Activated CD8-positive, alpha-beta memory T cell treated with anti-CD3 and anti-CD28 coated beads, Interleukin-2, amount 10 ng/mL, durations not matched to agents 7 days and 5 days (primary cell): ENCODE measurements at places on chromosomes 12 and 14. TPM values are rescaled to one million over a fixed set of nuclear protein-coding genes. Genes with fewer than 3 reads are reported as not detected.

The FKBP3 gene
- 72.6 TPM for total RNA-seq

DNA sequence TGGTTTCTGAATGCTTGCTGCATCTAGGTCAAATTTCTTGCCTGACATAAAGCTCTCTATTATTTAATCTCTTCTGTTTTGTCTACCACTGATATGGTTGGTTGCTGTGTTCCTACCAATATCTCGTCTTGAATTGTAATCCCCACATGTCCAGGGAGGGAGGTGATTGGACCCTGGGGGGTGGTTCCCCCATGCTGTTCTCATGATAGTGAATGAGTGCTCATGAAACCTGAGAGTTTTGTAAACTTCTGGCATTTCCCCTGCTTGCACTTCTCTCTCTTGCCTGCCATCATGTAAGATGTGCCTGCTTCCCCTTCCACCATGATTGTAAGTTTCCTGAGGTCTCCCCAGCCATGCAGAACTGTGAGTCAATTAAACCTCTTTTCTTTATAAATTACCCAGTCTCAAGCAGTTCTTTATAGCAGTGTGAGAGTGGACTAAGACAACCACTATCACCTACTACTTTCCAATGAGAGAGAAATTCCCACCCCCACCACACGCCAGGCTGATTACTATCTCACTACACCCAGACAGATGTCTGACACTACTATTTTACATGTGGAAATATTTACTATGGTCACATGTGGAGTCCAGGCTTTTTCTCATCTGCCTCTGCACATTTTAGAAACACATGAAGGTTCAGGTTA is 69.2 kb upstream of the ATP2B1 start:
- no peak for DNase-seq
- no peak overlapping the region for H3K4me3 ChIP-seq
- no peaks in the 10 kb centered on the region for H3K36me3 ChIP-seq
- H3K4me1 ChIP-seq = no peaks in the 10 kb centered on the region
- H3K27ac ChIP-seq = no peak overlapping the region
- no peaks in the 10 kb centered on the region for H3K27me3 ChIP-seq

The ASIC1 gene
- total RNA-seq = 19.0 TPM

The CEP170B gene
- total RNA-seq = 8.5 TPM

- no peaks in the 10 kb centered on the region for H3K4me1 ChIP-seq
- H3K36me3 ChIP-seq = no peaks in the 10 kb centered on the region
- DNase-seq = no peak
- H3K27ac ChIP-seq = no peak overlapping the region
- no peak overlapping the region for H3K4me3 ChIP-seq
Measured at GRCh38 chr12:128853600-128854197, 421 bp downstream of the GLT1D1 start.

The GDF3 gene
- not detected for total RNA-seq

The ATXN7L3B gene
- 23.4 TPM for total RNA-seq

The FOXM1 gene
- total RNA-seq = 155 TPM

The NKX2-1 gene
- not detected for total RNA-seq

- no peak for DNase-seq
- no peak overlapping the region for H3K4me3 ChIP-seq
- H3K27ac ChIP-seq = no peak overlapping the region
- no peaks in the 10 kb centered on the region for H3K36me3 ChIP-seq
Measured at GRCh38 chr14:84535484-84535883, 994.5 kb upstream of the FLRT2 start.

- H3K4me1 ChIP-seq = peaks cover 17% of the 10 kb centered on the region
- H3K27ac ChIP-seq = no peak overlapping the region
- no peaks in the 10 kb centered on the region for H3K27me3 ChIP-seq
- DNase-seq = no peak
- peaks cover 8% of the 10 kb centered on the region for H3K36me3 ChIP-seq
Measured at GRCh38 chr12:120705618-120706017, 4.6 kb upstream of the UNC119B start.

- peak; percentile 61 for DNase-seq
- H3K4me3 ChIP-seq = peak within 1 kb of the TSS; percentile 59
- peaks cover 2% of the 10 kb centered on the region for H3K36me3 ChIP-seq
Measured at GRCh38 chr14:23306412-23307145, at the start of gene BCL2L2. TSS of gene BCL2L2 (plus strand) at chr14:23306833. CDS start at chr14:23307768, 935 bp downstream.
